ENCODE measurements at places on chromosomes 2 and 18.

DNA sequence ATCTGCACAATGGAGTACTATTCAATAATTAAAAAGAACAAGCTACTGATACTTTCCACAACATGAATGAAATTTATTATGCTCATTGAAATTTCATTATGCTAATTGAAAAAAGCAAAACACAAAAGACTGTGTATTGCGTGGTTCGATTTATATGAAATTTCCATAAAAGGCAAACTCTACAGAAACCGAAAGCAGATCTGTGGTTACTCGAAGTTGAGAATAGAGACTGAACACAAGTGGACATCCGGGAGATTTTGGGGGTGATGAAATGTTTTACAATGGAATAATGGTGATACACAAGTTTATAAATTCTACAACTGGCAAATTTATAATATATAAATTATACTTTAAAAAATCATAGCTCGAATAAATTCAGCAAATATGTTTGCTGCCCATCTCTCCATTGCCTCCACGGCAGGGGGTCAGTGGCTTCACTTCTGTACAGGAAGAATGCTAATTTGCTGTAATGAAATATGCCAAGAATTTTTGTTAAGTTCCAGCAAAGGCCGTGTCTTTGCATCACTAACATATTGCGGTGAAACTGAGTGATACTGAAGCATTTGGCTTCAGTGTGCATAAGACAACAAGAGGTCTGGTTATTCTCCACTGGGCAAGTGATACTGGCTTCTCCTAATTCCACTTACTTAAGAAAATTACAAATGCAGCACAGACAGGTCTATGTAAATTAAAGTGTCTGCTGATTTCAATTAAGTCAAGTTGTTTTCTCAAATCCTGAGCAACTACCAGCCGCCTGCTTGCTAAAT lies 96.7 kb downstream of the TMEM163 start:
- DNase-seq, result no peak

- DNase-seq, result no peak
These were observed 177.8 kb upstream of the HAAO start for GRCh38 chr2:42970151-42970550.

GRCh38 chr2:207397917-207398655 lies 131.7 kb upstream of the CREB1 start:
- DNase-seq, result no peak

GRCh38 chr2:240567872-240568677 lies at the start of gene RNPEPL1:
Gene RNPEPL1 (plus strand): TSS chr2:240568484. CDS start chr2:240568587, 103 bp downstream.
- DNase-seq, result no peak

DNA sequence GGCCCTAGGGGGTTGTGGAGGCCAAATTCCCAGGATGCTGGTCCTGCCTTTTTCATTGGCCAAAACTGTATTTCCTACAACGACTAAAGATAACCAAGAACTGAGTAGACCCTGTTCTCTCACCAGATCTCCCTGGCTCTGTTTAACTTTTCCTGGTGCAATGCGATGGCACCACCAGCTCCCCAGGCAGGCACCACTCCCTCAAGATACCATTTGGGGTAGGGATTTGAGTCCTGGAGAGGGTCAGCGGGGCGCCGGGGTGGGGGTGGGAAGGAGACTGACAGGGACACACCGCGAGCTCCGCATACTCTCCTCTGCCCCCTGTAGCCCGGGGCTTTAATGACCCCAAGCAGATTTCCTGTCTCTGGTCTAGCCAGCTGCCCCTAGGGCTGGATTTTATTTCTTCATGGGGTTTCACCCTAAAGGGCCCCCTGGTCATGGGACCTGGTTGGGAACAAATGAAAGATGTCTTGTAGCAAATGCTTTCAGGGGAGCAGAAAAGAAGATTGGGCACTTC lies 7.3 kb downstream of the SIX2 start:
- DNase-seq, result no peak

DNA sequence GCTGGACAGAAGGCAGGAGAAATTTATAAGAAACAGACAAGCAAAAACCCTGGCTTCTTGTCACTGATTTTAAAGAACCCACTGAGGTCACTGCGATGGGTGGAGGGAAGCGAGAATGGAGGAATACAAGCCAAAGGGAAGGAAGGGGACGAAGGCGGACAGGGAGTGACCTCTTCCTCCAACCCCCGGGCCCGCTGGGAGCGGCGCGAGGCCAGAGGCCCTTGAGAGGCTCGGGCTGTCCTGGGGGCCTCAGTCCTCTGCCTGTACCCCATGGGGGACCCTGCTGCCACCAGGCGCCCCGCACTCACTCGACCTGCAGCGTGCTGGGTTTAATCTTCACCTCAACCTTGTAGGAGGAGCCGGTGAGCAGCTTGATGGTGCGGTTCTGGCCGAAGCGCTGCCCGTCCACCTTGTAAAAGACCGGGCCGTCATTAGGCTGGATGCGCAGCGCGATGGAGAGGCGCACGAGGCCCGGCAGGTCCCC lies 793 bp downstream of the CNRIP1 start:
- DNase-seq, result no peak

DNA sequence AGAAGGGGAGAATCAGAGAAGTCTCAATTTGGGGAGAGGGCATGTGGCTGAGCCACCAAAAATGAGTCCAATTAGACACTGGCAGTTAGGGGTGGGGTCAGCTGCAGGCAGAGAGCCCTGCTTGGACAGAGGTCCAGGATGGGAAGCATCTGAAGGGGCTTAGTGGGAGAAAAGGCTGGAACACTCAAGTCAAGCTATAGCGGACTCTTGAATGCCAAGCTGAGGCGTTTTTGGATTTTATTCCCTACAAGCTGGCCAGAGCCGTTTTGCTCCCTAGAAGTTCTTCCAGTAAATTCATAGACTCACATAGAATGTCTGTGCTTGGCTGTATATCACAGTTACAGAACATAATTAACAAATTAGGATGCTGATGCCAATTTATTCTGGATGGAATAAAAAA lies 172.8 kb downstream of the ACOXL start:
- no peak for DNase-seq

GRCh38 chr2:158172719-158173118 lies 71.0 kb downstream of the UPP2 start:
- DNase-seq, result no peak

DNA sequence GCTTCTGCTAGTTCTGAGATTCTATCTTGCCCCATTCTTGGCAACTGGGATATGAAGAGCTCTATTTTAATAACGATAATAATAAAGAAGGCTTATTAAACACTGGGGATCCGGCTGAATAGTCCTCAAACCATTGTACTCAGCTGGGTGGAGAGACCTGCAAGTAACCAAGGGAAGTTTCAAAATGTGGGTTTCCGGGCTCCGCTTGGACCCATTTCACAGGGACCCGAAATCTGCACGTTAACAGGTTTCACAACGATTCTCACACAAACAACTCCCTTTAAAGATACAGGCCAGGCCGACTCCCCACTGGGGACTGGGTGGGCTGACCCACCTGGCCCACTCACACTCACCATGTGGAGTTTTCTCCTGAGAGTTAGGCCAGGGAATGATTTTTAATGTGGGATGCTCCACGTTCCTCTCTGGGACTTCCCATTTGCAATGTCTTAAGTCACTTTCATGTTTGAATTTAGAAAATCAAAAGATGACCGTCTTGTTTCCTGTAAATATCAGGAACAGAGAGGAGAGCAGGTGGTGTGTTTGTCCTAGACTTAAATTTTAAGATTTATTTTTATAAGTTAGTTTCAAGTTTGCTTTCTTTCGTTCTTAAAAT lies 96.3 kb downstream of the SH3RF3 start:
- DNase-seq, result no peak

DNA sequence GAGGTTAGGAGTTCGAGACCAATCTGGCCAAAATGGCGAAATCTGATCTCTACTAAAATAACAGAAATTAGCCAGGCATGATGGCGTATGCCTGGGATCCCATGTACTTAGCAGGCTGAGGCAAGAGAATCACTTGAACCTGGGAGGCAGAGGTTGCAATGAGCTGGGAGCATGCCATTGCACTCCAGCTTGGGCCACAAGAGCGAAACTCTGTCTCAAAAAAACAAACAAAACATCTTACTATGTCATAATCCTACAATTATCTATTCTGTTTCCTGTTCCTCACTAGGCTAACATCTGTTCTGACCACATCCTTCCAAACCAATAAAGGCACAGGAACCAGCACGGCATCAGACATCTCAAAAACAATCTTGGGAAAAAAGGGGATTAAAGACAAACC lies 361.8 kb upstream of the UBE2E3 start:
- no peak for DNase-seq

GRCh38 chr2:147855316-147855715 lies 10.5 kb downstream of the ACVR2A start:
- DNase-seq, result no peak

- no peak for DNase-seq
These were observed 101.1 kb downstream of the MEMO1 start for GRCh38 chr2:31909661-31910060.

DNA sequence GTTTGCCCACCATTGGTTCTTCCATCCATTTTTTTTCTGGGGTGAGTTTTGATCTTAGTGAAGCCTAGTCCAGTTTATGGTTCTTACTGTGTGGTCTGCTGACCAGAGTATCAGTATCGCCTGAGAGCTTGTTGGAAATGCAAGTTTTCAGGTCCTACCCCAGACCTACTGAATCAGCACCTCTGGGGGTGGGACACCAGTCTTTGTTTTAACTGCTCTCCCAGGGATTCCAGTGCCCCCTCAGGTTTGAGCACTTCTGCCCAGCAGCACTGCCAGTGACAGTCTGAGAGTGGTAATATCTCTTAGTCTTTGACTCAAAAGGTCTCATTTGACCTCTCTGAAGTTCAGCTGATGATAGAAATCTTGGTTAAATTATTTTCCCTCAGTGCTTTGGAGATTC lies 269.3 kb downstream of the ALPK2 start:
- no peak for DNase-seq

GRCh38 chr2:41622301-41622700 lies 425.5 kb upstream of the PKDCC start:
- no peak for DNase-seq

DNA sequence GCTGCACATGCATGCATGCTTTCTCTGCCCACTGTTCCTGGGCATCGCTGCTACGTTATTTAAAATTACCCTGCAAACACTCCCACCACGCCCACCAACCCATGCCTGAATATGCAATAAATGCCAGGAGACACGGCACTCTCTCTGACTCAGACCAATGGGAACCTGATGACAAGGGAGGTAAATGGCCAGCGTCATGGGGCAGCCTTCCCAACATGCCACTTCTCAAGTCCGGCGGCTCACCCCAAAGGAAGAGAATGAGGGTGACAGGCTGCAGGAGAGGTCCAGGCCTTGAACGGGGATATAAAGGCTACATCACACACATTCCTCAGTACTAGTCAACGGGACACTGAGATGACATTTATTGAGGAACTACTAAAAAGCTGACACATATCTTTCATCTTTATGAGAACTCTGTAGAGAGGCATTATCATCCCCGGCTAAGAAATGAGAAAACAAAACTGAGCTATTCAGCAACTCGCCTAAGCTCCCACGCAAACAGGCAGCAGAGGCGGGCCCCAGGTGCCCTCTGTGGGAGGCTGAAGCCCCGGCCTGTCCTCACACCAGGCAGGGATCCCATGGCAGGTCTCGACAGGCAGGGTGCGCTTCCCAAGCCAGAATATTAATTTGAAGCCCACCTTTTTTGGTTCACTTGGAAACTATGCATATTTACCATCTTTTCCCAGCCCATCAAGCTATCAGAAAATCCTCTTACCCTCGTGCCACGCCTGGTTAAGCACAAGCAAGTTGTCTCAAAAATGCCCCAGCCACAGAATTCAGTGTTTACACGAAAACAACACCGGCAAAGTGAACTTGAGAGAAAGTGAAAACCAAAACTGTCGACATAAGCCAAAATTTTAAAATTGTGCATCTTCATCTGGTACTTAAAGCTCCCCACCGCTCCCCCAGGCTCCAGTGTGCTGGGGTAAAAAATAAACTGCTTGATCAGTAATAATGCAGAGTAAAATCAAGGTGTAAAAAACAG lies 166.3 kb downstream of the HDAC4 start:
- DNase-seq, result no peak

DNA sequence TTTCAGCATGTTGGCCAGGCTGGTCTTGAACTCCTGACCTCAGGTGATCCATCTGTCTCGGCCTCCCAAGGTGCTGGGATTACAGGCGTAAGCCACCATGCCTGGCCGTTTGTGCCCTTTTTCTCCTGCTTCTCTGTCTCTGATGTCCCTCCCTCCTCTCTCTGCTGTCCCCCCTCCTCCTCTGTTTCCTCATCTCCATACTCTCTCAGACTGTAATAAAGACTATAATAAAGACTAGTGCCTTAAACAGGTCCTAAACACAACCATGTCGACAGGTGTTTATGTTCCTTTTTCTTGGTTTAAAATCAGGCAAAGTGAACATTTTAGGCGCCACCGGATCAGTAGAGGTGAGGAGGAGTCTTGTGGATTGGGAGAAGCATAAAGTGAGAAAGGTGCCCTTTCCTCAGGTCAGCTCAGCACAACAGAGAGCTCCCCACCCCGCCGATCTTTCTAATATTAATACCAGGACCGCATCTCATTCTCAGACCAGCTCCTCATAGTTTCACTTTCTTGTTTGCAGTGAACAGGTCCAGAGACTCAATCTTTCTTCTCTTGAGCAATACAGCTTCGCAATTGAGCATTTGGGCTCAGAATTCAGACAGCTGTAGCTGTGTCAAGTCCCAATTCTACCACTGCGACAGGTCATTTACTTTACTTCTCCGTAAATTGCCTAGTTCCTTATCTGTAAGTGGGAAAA lies 23.7 kb downstream of the TIMM21 start:
- no peak for DNase-seq

- DNase-seq, result no peak
These were observed 244.0 kb downstream of the ARL6IP6 start for GRCh38 chr2:152962446-152962845.

- no peak for DNase-seq
These were observed 63.1 kb downstream of the THNSL2 start for GRCh38 chr2:88233216-88233615.

GRCh38 chr2:3633982-3634595 lies 23.9 kb upstream of the ALLC start:
- DNase-seq, result no peak

- DNase-seq, result peak; percentile 13
These were observed 58.3 kb downstream of the NFATC1 start for GRCh38 chr18:79453816-79454735.

GRCh38 chr2:37412231-37412630 lies 67.8 kb downstream of the QPCT start:
- no peak for DNase-seq

GRCh38 chr2:27689424-27689823 lies 25.7 kb downstream of the SLC4A1AP start:
- no peak for DNase-seq

- no peak for DNase-seq
These were observed 52.7 kb upstream of the CCDC68 start for GRCh38 chr18:55012008-55012407.

- DNase-seq, result no peak
These were observed 30.1 kb upstream of the E2F6 start for GRCh38 chr2:11495844-11496681.

GRCh38 chr2:168530982-168531622 lies 75.0 kb downstream of the CERS6 start:
- no peak for DNase-seq
